ENCODE measurements at places on chromosomes 5 and 9.

GRCh38 chr5:150442699-150443080 is 6.8 kb downstream of the RPS14 start:
- no peak for DNase-seq

DNA sequence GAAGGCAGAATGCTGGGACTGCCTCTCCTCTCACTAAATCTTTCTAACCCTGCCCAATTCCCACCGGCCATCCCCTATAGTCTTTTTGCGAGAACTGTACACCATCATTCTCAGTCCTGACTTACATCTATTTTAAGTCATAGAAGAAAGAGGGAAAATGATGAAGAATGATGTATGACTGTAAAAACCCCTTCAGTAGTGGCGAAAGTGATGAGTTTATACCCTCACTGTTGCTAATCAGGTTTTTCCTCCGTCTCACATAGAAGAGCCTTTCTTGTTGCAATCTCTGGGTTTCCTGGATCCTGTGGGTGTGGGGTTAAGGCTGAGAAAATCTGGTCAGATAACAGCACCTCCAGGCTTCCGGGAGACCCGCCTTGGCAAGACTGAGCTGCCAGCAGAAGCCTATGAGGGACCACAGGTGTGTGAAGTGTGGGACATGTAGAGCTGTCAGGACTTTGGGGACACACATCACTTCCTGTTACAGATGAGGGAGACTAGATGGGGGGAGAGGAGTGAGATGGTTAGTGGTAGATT is 147.1 kb upstream of the SLC12A2 start:
- no peak for DNase-seq

DNA sequence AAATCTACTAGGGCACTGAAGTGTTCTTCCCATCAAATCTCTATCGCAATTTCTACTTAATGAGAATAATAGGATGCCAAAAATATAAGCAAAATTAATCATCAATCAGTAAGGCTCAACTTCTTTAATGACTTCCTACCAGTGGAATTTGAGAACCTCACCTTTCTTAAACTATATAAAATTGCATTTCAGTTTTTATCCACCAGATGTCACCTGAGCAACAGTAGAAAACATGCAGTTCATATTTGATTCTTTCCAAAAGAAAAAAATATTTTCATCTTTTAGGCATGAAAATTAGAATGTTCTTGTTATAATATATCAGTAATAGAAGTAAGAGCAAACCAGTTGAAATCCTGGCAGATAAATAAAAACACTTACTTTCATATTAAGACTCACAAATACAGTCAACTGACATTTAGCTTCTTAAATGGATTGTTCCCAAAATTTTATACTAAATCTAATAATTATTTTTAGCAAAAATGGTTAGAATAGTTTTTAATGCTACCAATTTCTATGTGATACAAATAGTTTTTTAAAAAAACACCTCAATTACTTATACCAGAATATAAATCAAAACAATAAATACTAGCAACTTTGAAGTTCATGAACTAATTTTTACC is 13.4 kb upstream of the CCDC112 start:
- DNase-seq, result no peak

GRCh38 chr5:16866795-16867576 is 69.1 kb downstream of the MYO10 start:
- DNase-seq, result no peak

DNA sequence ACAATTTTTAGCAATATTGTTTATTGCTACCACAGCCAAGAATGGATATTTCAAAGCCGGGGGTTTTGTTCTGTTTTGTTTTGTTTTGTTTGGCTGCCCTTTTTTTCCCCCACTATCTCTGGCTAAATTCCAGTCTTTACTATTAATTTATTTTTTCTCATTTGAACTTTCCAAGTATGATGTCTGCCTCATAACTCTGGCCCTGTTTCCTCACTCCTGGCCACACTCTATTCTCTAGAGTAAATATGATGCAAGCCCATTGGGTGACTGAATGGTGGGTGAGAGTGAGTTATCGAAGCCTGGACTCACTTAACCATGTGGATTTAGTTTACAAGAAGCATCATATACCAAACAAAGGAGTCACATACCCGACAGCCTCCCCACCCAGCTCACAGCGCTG is 41.9 kb downstream of the WDR36 start:
- no peak for DNase-seq

- DNase-seq, result no peak
Measured at GRCh38 chr5:117020999-117021398, 446.4 kb upstream of the SEMA6A start.

GRCh38 chr5:10524376-10525123 is 39.3 kb upstream of the ANKRD33B start:
- DNase-seq, result no peak

GRCh38 chr5:173328844-173329490 is 753 bp upstream of the STC2 start:
- no peak for DNase-seq

- DNase-seq, result peak; percentile 89
Measured at GRCh38 chr9:131402738-131403492, 9.0 kb downstream of the PRRC2B start.

Data from prostate gland (tissue), 2 donors.